ENCODE measurements at places on chromosomes 16 and 17.

GRCh38 chr17:69424287-69425041 is 10.0 kb downstream of the MAP2K6 start:
- DNase-seq = no peak

DNA sequence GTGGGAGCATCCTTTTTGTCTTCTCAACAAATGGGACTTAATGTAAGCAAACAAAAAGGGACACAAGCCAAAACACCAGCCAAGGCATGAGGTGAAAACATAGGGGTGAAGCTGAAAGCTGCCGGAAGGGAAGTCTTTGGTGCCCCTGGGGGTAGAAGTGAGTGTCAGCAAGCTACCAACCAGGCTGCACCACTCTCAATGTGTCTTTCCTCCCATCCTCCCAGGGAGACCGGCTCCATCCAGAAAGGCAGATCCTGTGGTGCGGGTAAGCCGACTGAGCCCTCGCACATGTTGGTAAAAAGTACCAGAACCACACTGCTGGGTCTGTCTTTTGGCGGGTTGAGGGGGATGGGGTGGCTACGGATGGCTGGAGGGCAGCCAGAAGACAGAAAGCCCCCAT is 52.0 kb upstream of the SREBF1 start:
- no peak for DNase-seq

DNA sequence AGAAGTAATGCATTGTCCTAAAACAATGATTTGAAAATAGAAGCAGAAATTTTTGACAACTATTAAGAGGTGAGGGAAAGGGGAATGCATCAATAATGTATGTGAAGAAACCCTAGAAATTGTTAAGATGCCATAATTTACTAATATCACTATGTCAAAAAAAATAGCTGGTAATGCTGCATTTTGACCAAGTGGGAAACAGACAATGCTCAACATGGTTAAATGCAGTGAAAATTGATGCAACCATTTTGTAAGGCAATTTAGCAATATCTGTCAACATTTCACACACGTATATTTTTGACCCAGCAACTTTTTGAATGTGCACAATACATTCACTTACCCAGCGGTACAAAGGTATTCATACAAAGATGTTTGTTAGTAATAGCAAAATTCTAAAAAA is 381.6 kb downstream of the CDH11 start:
- no peak for DNase-seq

DNA sequence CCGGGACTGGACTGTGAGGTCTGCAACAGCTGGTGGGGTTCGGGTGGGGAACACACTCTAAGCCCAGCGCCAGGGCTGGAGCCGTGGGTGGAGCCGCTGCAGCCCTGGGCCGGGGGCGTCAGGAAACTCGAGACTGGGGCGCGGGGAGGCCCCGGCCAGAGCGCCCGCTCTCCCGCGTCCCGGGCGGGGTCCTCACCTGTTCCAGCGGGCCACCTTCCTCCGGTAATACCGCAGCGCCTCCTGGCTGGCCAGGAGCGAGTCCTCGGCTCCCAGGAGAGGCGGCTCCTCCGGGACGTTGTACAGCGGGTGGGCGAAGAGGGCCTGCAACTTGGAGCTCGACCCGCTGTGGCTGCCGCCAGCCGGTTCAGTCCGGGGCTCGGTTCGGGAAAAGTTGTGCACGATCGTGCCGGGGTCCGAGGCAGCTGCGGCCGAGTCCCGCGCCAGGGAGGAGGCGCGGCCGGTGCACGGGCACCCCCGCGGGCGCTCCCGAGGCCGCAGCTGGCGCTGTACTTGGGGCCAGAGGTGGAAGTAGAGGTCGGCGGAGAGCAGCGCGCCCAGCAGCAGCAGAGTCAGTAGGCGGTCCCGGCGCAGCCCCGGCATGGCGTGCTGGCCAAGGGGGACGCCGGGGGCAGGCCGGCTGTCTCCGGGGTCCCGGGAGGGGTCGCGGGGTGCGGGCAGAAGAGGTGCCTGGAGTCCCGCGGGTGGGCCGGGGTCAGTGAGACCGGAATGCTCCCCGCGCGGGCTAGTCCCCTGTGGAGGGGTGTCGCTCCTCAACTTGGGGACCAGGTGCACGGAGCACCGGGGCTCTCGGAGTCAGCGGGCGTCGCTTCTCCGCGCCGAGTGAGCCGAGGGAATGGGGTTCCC is 868 bp downstream of the FAM20A start:
- DNase-seq = no peak

GRCh38 chr16:11126399-11127054 is 129.5 kb downstream of the SOCS1 start:
- no peak for DNase-seq
